Stimulated activated CD8-positive, alpha-beta memory T cell treated with anti-CD3 and anti-CD28 coated beads, Interleukin-2, amount 100 ng/mL, for 1 hour (primary cell): ENCODE measurements at places on chromosomes 1 and 21.

DNA sequence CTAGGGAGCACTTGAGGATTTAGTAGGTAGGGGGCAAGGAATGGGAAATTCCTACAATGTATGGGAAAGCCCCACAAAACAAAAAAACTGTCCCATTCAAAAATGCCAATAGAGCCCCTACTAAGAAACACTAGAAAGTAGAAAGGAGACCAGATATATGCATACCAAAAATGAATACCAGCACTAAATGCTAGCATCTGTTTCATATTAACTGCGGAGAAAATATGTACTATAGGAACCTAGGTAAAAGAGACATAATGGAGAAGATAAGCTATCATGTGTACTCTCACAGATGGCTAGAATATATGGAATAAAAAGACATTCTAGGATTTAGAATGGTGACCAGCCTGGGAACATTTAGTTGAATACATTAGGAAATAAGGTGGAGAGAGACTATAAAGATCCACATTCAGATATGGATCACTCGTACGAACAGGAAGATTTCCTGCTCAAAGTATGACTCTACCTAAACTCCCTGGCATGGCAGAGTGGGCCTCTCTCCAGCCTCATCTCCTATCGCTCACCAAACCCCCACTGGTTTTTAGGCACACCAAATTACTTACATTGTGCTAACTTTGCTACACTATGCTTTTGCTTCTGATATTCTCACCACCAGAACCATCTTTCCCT is 18.3 kb downstream of the ZNHIT6 start:
- DNase-seq = no peak

GRCh38 chr21:26777166-26777565 is 68.0 kb downstream of the ADAMTS1 start:
- DNase-seq = no peak

- DNase-seq = no peak
These were observed 4.6 kb downstream of the PKLR start for GRCh38 chr1:155296661-155297060.

GRCh38 chr1:33275195-33275594 is 18.9 kb downstream of the ZNF362 start:
- no peak for DNase-seq

DNA sequence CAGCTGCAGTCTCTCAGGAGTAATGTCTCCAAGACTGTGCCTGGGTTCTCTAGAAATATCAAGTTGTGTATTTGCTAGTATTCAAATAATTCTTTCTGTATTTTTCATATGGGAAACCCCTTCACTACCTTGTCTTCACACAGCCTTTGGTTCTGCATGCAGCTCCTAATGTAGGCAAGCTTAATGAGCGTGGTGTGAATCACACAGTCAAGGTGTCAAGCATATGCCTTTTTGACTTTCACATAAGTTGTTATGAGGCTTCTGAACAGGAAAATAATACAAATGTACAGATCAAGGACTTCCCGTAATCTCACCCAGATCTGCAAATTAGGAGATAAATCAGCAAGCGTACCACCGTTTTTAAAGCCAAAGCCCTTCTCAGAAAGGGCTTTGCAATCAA is at the start of gene FCRL3:
FCRL3 (minus strand) TSS at position 38 of the 400 bp plus-strand sequence. CDS start 280 bp downstream, outside the sequence.
- DNase-seq = no peak

DNA sequence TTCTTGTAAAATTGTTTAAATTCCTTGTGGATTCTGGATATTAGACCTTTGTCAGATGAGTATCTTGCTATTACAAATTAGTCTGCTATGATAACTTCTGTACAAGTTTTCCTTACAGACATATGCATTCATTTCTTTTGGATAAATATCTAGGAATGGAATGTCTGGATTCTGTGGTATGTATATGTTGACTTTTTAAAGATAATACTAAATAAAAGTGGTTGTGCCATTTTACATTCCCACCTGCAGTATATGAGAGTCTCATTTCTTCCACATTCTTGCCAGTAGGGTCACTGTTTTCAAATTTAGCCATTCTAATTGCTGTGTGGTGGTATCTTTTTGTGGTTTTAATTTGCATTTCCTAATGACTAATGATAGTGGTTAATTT is 53.9 kb downstream of the SYDE2 start:
- no peak for DNase-seq

GRCh38 chr1:111334169-111334568 is 43.5 kb downstream of the CHIA start:
- peak; percentile 25 for DNase-seq

DNA sequence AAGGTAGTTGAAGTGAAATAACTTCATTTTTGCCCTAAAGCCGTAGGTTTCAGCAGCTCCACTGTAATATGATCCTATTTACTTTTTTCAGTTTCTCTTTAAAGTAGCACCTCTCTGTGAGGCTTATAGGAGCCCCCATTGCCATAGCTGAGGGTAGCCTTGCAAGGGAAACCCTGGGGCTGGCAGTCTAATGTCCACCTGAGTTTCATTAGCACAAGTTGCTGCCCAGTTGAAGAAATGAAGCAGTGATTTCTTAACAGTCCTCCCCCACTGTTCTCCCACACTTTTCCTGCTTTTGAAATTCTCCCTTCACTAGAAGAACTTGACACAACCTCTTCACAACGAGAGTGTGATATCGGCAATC is 1.5 kb downstream of the HMCN1 start:
- DNase-seq = no peak

DNA sequence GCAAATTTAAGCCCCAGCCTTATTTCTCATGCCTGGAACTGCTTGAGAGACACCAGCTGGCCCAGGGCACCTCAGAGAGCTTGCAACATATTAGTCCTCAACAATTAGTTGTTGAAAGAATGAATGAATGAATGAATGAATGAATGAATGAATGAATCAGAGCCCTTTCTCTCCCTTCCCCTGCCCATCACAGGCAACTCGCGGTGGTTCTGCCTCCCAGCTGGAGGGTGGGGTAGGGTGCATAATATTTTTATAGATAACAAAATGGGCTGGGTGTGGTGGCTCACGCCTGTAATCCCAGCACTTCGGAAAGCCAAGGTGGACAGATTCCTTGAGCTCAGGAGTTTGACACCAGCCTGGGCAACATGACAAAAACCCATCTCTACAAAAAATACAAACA is 110.1 kb downstream of the CCDC185 start:
- DNase-seq = no peak

- DNase-seq = no peak
These were observed 56.7 kb downstream of the NENF start for GRCh38 chr1:212489284-212489859.

GRCh38 chr1:243465081-243465480 is 209.2 kb downstream of the SDCCAG8 start:
- DNase-seq = no peak

- no peak for DNase-seq
These were observed 488.0 kb upstream of the B3GALT2 start for GRCh38 chr1:193674292-193674944.

- no peak for DNase-seq
These were observed 70.3 kb upstream of the ACTL8 start for GRCh38 chr1:17684810-17685209.

- no peak for DNase-seq
These were observed 300.7 kb upstream of the RGS18 start for GRCh38 chr1:191857600-191857999.

DNA sequence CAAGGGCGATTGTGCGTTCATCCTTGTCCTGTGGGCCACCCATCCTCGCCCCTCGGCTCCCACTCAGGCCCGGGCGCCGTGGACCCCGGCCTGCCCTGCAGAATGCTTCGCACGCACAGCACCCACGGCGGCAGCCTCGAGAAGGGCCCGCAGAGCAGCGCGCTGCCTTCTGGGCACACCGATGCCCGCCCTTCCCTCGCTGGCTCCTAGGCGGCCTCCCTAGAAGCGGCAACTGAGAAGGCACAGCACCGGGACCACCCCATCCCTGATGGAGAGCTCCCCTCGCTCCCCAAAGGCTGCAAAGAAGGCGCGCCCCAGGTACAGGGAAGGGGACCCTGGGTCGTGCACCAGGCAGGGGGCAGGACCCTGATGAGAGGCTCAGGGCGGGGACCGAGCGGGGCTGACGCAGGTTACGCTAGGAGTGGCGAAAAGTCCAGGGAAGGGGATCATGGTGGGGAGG is 971 bp downstream of the CAPZB start:
- no peak for DNase-seq

DNA sequence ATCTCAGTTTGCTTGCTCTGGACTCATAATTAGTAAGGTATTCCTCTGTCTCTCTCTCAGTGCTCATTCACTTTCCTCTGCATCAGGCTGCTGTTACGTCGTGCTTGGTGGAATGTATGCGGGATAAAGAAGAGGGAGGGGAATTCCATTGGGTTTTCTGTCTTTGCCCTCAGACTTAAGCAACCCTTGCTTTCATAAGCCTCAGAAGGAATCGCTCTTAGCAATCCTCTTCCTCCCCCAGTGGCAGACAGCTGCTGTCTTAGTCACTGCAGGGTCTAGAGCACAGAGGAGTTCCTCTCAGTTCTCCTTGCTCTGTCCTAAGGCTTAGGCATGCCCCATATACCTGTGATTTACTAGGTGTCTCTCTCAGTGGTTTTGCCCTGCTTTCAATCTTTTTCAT is 19.1 kb upstream of the NTMT2 start:
- no peak for DNase-seq

DNA sequence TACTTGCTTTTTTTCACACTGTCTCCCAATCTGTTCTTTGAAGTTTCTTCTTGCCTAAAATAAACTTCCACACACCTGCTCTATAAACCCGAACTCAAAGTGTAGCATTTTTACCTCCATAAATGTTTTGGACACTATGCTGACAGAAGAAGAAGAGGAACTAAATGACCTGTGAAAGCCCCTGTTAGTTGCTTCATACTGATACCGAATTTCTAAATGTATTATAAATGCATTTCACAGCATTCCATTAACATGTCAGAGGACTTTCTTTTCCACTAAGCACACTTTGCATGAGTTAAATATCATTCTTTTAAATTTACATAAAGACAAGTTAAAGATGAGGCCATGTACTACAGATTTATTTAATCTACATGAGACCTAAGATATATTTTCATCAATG is 281.0 kb downstream of the SMYD3 start:
- no peak for DNase-seq

DNA sequence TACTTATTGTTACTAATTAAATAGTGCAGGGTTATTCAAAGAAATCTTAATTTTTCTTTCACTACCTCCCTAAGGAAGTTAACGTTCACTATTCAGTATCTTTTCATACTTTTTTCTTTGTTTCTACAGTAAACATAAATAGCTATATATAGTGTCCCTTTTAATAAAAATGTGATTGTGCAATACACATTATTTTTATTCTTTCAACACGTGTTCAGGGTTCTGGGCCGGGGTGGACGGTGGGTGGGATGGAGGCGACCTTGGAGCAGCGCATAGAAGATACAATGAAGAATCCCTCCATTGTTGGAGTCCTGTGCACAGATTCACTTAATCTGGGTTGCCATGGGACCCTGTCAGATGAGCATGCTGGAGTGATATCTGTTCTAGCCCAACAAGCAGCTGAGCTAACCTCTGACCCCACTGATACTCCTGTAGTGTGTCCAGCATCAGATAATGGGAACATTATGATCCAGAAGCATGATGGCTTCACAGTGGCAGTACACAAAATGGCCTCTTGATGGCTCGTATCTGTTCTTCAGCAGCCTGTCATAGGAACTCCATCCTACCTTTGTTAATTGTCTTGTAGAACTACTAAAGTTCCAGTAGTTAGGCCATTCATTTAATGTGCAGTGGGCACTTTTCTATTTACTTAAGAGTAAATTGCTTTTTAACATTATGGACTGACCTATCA is 155.9 kb upstream of the L1TD1 start:
- DNase-seq = no peak

GRCh38 chr1:94886361-94886760 is 40.5 kb downstream of the CNN3 start:
- DNase-seq = no peak

- DNase-seq = no peak
These were observed 41.2 kb downstream of the SLC27A3 start for GRCh38 chr1:153816283-153816889.

DNA sequence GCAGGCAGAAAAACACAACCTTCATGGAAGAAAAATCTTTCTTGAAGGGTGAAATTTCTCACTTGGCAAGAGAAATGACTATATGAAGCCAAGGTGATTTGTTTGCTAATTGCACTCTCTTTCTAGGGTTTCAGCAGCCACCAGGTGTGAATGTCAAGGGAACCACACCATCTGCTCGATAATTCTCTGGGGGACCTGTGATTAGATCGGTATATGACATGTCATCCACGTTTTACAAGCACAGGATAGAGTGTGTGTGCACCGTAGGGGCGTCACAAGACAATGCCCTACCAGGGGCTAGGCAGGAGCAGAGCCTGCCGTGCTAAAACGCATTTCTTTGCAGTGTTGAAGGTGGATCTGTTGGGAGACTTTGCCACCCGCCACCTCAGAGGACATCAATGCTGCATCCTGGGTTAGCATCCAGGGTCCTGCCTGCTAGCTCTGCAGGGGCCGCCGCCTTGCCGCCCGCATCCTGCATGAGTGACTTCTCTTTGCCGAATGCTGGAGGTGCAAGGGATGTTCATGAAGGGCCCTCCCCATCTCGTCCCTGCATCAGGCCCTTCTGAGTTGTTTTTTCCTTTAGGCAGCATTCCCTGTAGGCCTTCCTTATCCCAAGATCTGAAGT is 37.8 kb upstream of the CCSAP start:
- no peak for DNase-seq
